ENCODE measurements at places on chromosomes 2 and 18. TPM values are rescaled to one million over a fixed set of nuclear protein-coding genes. Genes with fewer than 3 reads are reported as not detected.

CRYBA2 gene
- 1.3 TPM for polyA plus RNA-seq

VWA3B gene
- 0.16 TPM for polyA plus RNA-seq

FBXO41 gene
- 0.67 TPM for polyA plus RNA-seq

OR6B3 gene
- not detected for polyA plus RNA-seq

MORN2 gene
- 18.8 TPM for polyA plus RNA-seq

PIK3C3 gene
- polyA plus RNA-seq: 23.9 TPM

BARD1 gene
- 8.6 TPM for polyA plus RNA-seq

HRH4 gene
- not detected for polyA plus RNA-seq

CD207 gene
- polyA plus RNA-seq: 0.10 TPM

RBFA gene
- polyA plus RNA-seq: 22.5 TPM

GLI2 gene
- 1.2 TPM for polyA plus RNA-seq

CRYGC gene
- not detected for polyA plus RNA-seq

QPCT gene
- polyA plus RNA-seq: 2.7 TPM

GAL3ST2 gene
- 0.04 TPM for polyA plus RNA-seq

LYPD1 gene
- 0.87 TPM for polyA plus RNA-seq

IL36A gene
- polyA plus RNA-seq: not detected

CPS1 gene
- 64.0 TPM for polyA plus RNA-seq

DNPEP gene
- 143 TPM for polyA plus RNA-seq

SCN7A gene
- 1.7 TPM for polyA plus RNA-seq

RAX gene
- not detected for polyA plus RNA-seq

GPR75 gene
- polyA plus RNA-seq: not detected

PLEK gene
- 4.3 TPM for polyA plus RNA-seq

C2orf66 gene
- polyA plus RNA-seq: 0.06 TPM

ANTXR1 gene
- polyA plus RNA-seq: 0.22 TPM

MC5R gene
- 5.0 TPM for polyA plus RNA-seq

RAB17 gene
- 175 TPM for polyA plus RNA-seq

APOB gene
- 140 TPM for polyA plus RNA-seq

UGT1A8 gene
- polyA plus RNA-seq: 13.6 TPM
